Ascending aorta (tissue), 2 donors: ENCODE measurements at places on chromosomes 1 and 21. TPM values are rescaled to one million over a fixed set of nuclear protein-coding genes. Genes with fewer than 3 reads are reported as not detected.

The SH2D5 gene
- not detected for total RNA-seq

The S100A7 gene
- total RNA-seq, result not detected

The PPFIA4 gene
- total RNA-seq, result 22.2 TPM

- no peak for DNase-seq
Observed at GRCh38 chr1:61098906-61099437, 16.6 kb downstream of the NFIA start.

GRCh38 chr1:180407051-180407450 lies 95.3 kb downstream of the ACBD6 start:
- no peak for DNase-seq

- no peak for DNase-seq
Observed at GRCh38 chr1:48947761-48948537, 171.3 kb upstream of the BEND5 start.

DNA sequence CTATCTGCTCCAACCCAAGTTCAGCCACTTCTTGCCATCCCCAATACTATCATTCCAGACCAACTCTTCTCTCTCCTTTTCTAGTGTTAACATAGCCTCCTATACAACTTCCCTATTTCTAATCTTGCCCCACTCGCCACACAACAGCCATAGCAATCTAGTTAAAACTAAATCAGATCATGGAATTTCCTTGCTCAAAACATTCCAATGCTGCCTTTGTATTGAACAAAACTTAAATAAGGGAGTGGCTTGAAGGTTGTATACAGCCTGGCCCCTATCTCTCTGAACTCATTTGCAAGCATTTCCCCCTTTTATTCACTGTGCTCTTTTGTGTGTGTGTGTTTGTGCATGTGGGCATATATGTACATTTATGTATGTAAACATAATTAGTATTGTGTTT lies 118.1 kb upstream of the SGIP1 start:
- no peak for DNase-seq

GRCh38 chr1:22250724-22251123 lies 107.8 kb upstream of the WNT4 start:
- DNase-seq, result no peak
